ENCODE measurements at places on chromosomes 1 and 21.

DNA sequence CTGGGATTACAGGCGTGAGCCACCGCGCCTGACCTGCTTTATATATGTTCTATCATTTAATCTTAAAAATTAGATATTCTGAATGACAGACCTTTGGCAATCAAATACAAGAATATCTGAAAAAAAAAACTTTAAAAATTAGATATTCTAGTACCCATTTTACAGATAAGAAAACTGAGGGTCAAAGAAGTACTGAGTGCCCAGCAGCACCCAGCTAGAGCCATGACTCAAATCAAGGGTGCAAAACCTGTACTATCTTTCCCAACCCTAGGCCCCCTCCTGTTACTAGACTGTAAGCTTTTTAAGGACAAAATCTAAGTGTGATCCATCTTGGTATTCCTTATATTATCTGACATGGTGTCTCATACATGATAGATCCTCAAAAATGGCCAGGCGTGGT lies 8.3 kb downstream of the ARHGAP30 start:
- no peak for DNase-seq

DNA sequence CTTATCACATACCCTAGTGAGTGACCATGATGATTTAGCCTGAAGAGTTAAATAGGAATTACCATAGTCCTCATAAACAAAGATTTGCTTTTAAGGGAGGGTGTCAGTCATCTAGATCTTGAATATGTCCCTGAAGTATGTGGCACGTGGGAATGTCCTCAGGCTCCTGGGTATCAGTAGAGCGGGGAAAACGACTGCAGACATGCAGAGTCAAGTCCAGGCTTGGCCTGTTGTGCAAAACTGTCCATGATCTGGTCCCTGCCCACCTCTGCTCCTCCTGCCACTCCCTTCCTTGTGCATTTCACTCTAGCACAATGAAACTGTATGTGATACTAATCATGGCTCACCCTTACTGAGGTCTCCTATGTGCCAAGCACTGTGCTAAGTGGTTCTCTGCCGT lies 12.9 kb downstream of the MOV10 start:
- no peak for DNase-seq

GRCh38 chr1:41461790-41462679 lies 22.4 kb downstream of the EDN2 start:
- DNase-seq, result no peak

- DNase-seq, result peak; percentile 33
Measured at GRCh38 chr1:6185635-6186382, 5.7 kb upstream of the CHD5 start.

DNA sequence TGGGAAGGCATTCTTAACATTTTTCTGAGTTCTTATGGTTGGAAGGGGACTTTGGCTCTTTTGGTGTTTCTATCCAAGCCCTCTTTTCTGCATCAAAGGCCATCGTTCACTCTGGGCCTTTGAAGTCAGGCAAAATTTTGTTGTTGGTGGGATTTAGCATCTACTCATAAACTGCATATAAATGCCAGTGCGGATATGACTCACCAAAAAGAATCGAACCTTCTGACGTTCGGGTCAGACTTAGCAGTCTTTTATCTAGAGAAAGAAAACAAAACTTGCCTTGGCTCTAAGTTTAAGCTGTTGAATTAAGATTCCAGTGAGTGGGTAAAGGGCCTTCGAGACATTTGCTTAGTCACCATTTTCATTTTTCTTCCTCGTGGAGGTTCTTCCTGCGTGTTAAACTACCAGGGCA lies 51.4 kb downstream of the EVA1C start:
- no peak for DNase-seq

GRCh38 chr1:41752514-41753170 lies 166.1 kb downstream of the HIVEP3 start:
- no peak for DNase-seq

DNA sequence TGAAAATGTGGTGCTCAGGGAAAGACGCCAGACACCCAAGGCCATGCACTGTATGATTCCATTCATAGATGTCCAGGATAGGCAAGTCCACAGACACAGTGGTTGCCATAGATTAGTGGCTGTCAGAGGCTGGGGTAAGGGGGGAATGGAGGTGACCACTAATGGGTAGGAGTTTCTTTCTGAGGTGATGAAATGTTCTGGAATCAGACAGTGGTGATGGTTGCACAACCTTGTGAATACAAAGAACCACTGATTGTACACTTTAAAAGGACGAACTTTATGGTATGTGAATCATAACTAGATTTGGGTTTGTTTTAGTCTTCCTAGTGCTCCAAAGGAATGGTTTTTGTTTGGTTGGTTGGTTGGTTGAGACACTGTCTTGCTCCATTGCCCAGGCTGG lies 51.7 kb downstream of the PRAMEF20 start:
- DNase-seq, result no peak

DNA sequence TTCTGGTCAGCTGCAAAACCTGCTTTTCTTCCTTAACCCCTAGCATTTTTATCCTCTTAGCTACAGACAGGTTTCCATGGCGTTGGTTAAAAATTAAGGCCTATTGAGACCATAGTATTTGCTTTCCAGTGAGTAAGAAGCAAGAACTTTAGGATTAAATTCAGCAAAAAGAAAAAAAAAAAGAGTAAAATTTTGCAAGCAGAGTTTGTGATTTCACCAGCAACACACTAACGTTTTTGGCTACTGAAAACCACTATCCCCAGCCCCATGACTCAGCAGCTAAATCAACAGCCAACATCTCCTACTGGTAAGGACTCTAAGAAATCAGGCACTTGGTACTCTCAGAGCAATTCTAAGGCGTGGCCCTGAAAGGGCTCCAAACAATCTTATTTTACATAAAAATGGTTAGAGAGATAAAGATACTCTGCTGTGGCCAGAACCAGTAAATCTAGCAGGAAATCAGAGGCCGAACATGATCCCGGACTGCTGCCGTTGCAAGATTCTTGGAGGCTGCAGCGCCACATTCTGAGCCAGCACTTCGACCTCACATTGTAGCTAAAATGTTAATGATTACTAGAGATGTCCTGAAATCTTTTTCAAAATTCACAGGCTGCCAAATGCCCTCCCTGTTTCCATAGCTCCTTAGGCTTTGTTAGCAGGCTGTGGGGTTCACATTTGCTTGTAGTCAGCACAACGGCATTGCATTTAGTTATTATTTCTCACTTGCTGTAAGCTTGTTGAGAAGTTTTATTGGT lies 1.6 kb upstream of the ENO1 start:
- DNase-seq, result peak; percentile 89

DNA sequence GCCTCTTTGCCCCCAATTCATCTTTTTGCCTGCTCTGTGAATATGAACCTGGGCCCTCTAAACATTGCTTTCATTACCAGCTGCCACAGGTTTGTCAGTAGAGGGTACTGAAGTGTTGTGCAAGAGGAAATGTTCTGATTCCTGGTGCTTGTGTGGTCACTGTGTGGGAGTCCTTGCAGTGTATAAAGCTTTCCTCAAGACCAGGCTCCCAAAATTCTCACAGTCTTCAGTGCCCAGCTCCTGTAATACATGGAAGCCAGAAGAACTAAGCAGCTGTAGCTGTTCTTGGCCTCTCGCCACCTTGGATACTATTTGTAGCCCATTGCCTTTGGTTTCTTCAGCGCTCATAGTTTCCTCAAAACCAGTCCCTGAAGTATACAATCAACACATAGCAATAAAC lies 1046.2 kb downstream of the BRINP3 start:
- DNase-seq, result no peak

GRCh38 chr1:26745191-26745590 lies 42.6 kb upstream of the PIGV start:
- DNase-seq, result no peak

- no peak for DNase-seq
Measured at GRCh38 chr1:207565546-207566468, 69.8 kb downstream of the CR1 start.

GRCh38 chr1:205326812-205327466 lies 5.4 kb upstream of the NUAK2 start:
- no peak for DNase-seq

GRCh38 chr1:88029899-88030298 lies 654.2 kb upstream of the PKN2 start:
- no peak for DNase-seq

- DNase-seq, result no peak
Measured at GRCh38 chr1:52037402-52037814, 3.8 kb upstream of the KTI12 start.

DNA sequence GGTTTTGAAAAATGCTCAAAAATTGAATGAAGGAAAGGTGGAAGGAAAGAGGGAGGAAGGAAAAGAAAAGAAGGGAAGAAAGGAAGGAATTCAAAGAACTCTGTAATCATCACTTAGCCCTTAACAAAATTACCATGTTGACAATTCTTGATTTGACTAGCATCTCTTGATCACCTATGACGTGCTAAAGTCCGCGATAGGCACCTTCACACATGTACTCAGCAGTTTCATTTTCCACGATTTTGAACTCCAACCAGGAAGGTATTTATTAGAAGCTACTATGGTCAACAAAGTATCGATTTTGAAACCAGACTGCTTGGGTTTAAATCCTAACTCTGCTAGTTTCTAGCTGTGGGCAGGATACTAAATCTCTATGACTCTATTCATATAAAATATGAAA lies 146.9 kb downstream of the DAB1 start:
- DNase-seq, result no peak

DNA sequence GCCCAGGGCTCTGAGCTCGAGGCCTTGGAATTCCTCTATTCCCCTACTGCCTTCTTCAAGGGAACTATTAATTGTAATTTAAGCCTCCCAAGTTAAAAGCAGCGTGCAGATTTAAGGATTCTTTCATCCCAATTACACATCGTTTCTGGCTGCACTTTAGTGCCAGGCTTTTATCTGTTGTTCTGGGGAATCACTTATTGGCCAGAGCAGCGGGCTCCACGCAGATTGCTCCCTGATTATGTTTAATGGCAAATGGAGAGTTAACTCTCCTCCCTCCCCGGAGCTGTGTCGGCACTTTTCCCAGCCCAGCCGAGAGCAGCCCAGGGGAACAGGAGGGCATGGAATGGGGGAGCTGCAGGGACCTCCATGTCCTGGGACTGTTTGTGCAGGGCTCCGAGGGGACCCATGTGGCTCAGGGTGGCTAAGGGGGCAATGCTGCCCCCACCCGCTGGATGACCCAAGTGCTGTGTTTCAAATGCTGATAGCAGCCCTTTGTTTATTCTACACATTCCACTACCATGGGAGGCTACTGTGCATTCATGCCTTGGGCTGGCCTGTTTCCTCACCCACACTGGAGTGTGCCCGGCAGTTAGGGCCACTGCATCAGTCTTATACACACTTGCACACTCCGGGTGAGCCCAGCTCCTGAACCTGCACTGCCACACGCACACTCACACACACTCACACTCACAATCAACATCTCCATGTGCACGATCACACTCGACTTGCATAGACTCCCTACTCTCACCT lies 93.3 kb upstream of the POU3F1 start:
- DNase-seq, result peak; percentile 14

DNA sequence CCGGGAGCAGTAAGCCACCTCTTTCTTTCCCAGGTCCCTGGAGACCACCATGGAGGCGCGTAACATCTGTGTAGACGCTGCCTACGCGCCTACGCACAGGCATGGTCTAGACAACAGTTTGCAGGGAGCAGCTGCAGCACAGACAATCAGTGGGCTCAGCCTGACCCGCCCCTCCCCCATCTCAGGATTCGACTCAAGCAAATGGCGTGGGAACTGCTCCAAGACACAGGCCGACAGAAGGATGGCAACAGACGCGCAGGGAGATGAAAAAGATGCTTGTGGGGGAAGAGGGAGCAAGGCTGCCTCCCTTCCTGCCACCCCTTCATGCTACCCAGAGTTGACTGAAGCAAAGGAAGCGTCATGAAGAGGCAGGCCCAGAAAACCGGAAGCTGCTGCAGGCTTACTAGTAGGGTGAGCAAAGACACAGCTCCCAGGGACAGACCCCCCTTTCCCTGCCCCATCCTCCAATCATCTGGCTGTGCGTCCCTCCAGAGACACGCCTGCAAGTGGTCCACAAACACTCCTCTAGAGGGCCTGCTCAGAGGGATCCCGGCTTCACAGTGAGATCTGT lies 19.5 kb downstream of the STK40 start:
- DNase-seq, result no peak

GRCh38 chr1:241749041-241749944 lies 97.2 kb downstream of the WDR64 start:
- DNase-seq, result no peak

DNA sequence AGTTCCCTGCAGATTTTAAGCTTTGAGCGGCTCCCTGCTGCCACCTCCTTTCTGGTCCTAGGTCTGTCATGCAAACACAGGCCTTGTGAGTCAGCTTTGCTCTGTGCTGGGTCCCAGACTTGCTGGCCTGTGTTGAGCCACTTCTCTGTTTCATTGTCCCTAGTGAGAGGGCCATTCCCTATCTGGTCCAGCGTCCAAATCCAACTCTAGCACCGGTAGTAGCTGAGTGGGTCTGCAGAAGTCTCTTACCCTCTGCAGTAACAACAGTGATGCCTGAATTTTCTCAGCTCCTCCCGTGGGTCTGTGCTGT lies 5.8 kb downstream of the TTC22 start:
- DNase-seq, result no peak

DNA sequence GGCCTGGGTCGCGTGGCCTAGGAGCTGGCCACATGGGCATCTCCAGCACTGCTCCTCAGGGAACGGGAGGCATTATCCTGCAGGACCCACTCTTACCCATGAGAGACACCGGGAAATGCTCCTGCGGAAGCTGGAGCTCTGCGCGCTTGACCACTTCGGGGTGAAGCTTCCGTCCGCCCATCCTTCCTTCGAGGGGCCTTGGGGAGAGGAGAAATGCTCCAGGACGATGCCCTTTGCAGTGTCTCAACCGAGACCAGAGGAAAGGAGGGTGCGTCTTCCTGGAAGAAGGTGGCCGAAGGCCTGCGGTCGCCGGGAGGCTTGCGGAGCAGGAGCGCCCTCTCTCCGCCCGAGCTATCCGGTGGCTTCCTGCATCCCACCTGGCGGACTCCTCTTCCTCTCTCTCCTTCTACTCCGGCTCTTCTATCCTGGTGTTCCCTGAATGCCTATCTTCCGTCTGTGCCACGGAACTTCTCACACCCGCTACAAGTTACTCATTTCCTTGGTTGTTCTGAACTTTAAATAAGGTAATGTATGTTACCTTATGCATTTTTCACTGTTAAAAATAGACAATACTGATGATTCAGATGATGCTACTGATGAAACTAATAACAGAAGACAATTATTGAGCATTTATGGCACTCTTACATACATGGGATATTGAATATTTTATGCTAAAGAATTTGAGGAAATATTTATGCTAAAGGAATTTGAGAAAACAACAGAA lies 91.4 kb downstream of the PRKAB2 start:
- DNase-seq, result no peak

GRCh38 chr1:164191191-164191590 lies 367.8 kb upstream of the PBX1 start:
- no peak for DNase-seq

Measured in Caki2 (cell line).